NCI-H2081 treated with DMSO at 0.1 percent for 48 hours (cell line): ENCODE measurements at places on chromosomes 16 and 17.

DNA sequence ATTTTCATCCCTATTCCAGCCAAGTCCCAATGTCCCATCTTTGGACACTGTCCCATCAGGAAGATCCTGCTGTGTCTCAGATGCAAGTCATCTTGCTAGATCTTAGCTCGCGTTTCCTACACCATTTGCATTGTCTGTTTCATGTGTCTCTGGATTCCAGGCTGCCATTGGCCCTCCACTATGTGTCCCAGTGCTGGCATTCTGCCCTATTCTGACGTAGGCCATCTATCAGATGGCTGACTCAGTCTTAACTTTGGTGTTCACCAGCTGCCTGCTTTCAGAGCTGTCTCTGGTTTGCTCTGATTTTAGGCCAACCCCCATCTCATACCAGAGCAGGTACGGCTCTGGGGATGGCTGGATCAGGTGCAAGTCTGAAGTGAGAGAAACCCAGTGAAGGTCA, 300.9 kb upstream of the ASIC2 start:
- DNase-seq: no peak

DNA sequence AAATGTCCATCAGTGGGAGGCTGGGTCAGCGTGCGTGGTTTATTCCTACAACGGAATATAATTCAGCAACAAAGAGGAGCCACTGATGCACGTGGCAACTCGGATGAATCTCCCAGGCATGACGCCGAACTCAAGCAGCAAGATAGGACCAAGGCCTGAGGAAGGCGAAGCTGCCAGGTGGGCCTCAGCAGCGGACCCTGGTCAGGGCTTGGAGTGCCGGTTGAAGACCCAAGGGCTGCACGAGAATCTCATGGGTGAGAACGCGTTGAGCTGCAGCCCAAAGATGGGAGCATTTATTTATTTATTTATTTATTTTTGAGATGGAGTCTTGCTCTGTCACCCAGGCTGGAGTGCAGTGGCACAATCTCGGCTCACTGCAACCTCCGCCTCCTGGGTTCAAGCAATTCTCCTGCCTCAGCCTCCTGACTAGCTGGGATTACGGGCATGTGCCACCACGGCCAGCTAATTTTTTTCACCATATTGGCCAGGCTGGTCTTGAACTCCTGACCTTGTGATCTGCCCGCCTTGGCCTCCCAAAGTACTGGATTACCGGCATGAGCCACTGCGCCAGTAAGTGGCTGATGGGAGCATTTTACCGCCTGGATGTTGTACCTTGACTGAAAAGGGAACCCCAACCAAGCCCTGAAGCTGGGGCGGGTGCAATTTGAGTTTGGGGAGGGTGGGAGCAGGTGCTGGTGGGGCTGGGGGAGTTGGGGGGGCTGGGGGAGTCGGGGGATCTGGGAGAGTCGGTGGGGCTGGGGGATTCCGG, 18.1 kb upstream of the BAHCC1 start:
- no peak for DNase-seq

- peak; percentile 86 for DNase-seq
Measured at GRCh38 chr17:59513934-59514841, 51.2 kb upstream of the DHX40 start.

DNA sequence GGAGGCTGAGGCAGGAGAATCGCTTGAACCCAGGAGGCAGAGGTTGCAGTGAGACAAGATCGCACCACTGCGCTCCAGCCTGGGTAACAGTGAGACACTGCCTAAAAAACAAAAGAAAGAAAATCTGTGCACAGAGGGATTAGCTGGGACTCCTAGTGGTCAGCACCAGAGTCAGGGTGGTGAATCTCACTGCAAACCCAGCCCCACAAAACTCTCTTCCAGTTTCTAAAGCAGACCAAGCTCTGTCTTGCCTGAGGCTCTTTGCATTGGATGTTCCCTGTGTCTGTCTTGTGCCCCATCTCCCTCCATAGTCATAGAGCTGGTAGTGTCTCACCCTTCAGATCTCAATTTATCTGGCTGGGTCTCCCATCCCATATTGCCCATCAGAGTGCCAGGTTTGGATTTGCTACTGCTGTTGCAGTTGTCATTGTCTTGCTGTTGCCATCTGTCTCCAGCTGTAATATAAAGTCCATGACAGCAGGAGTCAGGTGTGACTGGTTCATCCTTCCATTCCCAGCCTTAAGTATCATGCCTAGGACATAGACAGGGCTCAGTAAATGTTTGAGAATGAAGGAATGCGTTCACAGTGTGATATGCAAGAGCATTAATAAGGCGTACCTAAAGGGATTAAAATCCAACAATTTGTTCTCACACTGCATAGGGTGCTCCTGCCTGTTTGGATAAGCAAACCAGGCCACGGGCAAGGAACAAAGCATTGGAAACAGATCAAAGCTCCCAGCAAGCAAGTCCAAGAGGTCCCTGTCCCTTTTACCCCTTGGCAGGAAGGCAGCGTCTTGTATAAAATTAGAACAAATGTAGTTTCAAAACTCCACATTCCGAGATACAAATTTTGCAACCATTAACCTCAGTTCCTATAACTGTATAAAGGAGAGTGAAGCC, 614.6 kb upstream of the CDH5 start:
- no peak for DNase-seq

DNA sequence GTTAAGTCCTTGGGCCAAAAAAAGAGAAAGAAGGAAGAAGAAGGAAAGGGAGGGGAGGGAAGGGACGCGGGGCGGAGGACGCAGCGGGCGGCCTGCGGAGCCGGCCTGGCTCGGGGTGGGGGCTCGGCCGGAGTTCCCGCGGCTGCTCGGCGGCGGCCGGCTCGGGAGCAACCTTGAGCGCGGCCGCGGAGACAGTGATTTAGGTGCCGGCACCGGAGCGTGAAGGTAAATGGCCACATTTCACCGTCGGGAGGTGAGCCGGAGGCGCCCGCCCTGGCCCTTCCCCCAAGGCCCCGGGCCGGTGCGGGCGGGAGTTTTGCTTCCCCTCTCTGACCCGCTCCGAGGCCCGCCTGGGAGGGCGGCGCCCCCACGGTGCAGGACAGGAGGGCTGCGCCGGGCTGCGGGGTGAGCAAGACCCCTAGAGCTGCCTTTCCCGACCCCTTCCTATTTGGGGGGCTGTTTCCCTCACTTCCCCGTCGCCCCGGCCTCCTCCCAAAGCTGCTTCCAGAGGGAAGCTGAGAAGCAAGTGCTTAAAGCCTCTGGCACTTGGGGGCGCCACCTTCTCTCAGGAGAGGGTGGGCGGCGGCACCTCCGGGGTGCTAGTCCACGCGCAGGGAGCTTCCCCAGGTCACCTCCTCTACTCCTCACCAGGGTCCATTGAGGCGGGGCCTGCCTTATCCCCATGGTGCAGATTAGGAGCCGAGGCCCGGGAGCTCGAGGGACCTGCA, 56.5 kb downstream of the MRM1 start:
- DNase-seq: no peak
